Aorta (tissue), 5 donors: ENCODE measurements at places on chromosomes 2 and 18.

DNA sequence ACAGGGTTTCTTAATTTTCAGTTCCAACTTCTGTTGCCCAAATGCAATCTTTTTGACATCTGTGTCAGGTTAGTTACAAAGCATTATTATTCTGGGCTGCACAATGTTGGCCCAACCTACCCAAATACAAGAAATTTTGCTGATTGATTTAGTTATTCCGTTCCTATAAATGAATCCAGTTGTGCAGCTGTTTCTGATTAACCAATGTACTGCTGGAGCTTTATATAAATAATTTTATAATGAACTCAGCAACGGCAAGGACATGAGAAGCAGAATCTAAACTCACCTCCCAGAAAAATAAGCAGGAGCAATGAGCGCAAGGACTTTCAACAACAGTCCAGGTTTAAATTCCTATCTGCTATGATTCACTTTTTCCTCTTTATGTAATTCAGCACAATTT lies 76.3 kb upstream of the WIPF1 start:
- no peak for DNase-seq

GRCh38 chr2:108377401-108377800 lies 353 bp upstream of the SULT1C4 start:
- no peak for DNase-seq

- no peak for DNase-seq
Measured at GRCh38 chr18:8615397-8616027, 6.3 kb downstream of the RAB12 start.

- DNase-seq, result peak; percentile 88
Measured at GRCh38 chr2:202135091-202135874, 62.2 kb downstream of the KIAA2012 start.

- DNase-seq, result no peak
Measured at GRCh38 chr2:189618197-189618596, 37.6 kb upstream of the SLC40A1 start.
